Activated CD4-positive, alpha-beta T cell treated with anti-CD3 and anti-CD28 coated beads, Interleukin-10, Interleukin-2, amounts not matched to agents 100 ng/mL and 50 ng/mL, durations not matched to agents 16 hours and 8 hours (primary cell): ENCODE measurements at places on chromosomes 1 and 21.

DNA sequence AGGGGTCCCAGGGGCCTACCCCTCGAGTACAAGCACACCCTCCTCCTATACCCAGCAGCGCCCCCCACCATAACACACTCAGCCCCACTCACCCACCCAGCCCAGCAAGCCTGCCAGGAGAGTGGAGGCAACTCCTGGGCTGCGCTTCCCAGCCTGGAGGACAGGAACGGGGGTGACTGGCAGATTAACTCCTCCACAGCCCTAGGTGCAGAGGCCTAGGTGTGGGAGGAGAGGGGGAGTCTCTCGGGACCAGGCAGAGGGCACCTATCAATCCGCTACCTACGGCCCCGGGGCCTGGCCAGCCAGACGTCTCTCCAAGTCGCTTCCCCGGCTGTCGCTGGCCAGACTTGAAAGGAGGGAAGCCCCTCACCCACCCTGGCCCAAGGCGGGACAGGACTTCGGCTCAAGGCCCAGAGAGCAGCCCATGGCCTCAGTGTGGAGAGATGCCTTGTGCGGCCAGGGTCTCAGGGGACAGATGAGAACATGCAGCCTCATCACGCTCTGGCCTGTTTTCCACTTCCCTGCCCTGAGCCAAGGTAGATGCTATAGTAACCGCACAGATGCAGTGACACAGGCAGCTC is 24.9 kb downstream of the MATN1 start:
- no peak for DNase-seq

- peak; percentile 13 for DNase-seq
Measured at GRCh38 chr1:10917513-10918454, 94.7 kb upstream of the TARDBP start.

- DNase-seq, result peak; percentile 33
Measured at GRCh38 chr1:186183970-186184628, 191.0 kb downstream of the TPR start.

GRCh38 chr1:78607944-78608343 is 12.3 kb upstream of the IFI44L start:
- DNase-seq, result no peak

- no peak for DNase-seq
Measured at GRCh38 chr1:82110366-82111254, 309.9 kb downstream of the ADGRL2 start.

GRCh38 chr1:27542463-27543273 is 52.7 kb upstream of the WASF2 start:
- DNase-seq, result peak; percentile 45

DNA sequence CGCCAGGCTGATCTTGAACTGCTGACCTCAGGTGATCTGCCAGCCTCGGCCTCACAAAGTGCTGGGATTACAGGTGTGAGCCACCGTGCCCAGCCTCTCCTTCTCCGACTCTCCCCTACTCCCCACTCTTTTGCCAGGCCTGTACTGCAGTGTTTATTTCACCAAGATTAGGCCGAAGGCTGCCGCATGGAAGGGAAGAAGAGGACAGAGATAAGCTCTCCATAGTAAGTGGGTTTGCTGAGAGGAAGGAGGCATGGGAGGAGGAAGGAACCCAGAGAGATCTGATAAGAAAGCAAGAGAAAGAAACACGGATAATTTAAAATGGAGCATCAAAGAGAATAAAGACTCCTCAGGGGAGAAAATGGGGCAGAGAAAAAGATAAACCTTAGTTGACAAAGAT is 8.7 kb downstream of the PTCH2 start:
- DNase-seq, result no peak

- DNase-seq, result no peak
Measured at GRCh38 chr1:29798699-29799566, 562.6 kb downstream of the PTPRU start.

DNA sequence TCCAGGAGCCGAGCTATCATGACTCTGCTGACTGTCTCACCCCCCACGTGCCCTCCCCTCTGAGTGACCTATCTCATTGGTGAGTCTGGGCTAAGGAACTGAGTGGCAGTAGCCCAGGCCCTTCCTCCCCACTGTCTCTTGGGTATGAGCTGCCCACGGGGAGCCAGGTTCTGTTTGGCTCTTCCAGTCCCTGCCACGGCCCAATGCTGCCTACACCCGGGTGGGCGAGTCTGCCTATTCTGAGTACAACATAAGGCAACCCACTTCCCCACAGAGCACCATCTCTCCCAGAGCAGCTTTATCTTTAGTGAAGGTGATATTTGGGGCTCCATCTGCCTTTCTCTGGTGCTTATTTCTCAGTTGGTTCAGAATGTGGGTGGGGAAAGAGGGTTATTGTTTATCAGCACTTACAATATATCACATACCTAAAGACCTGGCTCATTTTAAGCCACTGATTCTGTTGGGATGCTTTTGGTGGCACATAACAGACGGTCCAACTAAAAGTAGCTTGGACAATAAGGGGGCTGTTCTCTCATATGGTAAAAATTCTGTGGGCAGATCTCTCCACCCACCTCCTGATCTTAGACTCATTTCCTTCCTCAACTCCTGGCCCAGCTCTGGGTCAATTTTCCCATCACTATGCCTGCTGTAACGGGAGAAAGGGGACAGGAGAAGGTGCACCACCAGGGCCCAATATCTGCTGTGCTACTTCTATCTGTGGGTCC is 27.7 kb upstream of the VWA5B1 start:
- DNase-seq, result no peak

GRCh38 chr1:161013488-161014230 is 7.3 kb downstream of the F11R start:
- peak; percentile 88 for DNase-seq

DNA sequence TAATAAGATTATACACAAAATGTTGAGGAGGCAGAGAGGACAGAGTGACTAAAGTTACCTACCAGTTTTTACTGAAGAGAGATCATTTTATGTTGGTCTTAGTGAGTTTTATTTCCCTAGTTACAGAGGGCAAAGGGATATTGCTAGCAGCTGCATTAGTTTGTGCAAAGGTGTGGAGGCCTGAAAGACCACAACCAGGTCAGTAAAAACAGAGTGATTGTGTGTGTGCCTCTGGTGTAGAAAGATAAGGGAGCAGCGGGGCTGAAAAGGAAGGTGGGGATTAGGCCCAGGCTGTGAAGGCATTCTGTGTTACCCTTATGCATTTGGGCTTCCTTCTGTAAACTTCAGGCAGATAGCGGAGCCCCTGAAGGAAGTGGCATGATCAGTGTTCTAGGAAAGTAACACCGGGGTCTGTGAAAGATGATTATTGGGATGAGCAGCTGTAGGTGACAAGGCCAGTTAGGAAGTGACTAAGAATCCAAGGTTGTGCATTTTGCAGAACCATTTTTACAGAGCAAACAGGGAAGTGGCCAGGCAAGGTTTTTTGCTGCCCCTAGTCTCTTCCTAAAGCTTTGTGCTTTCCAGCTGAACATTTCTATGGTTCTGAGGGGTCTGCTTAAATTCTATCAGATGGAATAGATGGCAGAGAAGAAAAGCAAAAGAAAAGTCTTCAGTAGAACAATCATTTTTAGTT is 3.7 kb downstream of the GADD45A start:
- DNase-seq, result no peak

DNA sequence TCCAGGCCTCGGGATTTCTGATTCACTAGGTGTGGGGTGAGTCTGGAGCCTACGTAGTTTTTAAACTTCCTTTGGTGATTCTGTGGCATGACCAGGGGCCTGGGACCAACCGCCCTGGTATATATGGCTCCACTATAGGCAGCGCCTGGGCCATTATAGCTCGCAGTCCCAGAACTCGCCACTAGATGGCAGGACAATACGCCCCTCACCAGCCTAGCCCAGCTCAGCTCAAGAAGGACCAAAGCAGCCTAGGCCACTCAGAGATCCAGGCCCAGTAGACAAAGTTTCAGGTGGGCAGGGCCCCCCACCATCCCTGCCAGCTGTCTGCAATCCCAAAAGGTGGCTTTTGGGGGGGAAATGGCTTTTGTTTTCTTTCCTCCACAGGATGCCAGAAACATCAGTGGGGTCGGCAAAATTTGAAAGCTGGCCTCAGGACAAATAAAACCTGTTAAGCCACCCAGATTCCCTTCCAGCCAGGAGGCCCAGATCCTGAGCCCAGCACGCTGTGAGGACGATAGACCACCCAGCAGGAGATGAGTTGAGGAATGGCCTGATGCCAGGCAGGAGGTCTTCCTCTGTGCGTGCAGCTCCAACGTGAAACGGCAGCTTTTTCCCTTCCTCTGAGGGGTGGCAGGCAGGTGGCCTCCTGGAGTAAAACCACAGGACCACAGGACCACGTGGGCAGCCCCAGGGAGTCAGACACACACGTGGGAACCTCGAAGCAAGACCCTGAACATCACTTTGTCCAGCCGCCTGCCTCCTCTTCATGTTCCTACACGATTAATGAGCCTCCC is 24.8 kb upstream of the TMEM51 start:
- peak; percentile 76 for DNase-seq

GRCh38 chr1:55007625-55008024 is 8.9 kb downstream of the BSND start:
- DNase-seq, result no peak

- no peak for DNase-seq
Measured at GRCh38 chr1:35340519-35340918, 72.0 kb downstream of the ZMYM4 start.

GRCh38 chr1:230141021-230141648 is 74.1 kb downstream of the GALNT2 start:
- no peak for DNase-seq

DNA sequence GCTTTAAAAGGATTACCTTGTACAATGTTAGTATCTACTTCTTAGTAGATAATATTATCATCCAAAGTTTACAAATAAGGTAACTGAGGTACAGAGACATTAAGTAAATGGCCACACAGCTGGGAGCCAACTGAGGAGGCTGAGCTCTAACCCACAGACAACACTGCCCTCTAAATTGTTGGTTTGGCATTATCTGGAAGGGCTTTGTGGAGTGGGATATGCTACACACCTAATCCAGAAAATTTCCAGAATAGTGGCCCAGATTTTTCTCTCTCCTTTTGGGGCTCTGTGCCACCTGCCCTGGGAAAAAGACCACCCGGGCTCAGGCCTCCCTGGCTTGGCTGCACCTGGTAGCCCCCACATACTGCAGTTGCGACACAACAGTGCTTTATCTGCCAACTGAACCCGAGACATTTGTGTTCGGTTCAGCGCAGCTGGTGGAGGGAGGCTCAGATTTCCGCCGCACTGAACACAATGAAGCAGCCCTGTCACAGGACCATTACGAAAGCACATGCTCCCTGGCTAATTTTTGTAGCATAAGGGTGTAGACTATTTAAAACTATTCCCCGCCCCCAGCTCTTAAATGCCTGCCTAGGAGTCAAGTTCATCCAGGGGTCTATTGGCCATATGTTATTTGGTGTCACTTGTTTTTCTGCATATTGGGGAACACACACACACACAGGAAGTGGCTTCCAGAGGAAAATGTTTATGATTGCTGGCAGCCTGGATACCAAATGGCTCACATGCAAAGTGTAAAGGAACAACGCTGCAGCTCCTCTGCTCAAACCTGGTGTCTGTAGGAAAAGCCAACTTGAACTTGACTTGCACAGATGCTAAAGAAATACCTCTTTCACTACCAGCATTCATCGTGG is 92.3 kb upstream of the ESRRG start:
- DNase-seq, result no peak

- peak; percentile 96 for DNase-seq
Measured at GRCh38 chr1:40449684-40450494, at the start of gene ZFP69B. Gene ZFP69B (plus strand): TSS chr1:40450476. CDS start chr1:40450962, 486 bp downstream.

DNA sequence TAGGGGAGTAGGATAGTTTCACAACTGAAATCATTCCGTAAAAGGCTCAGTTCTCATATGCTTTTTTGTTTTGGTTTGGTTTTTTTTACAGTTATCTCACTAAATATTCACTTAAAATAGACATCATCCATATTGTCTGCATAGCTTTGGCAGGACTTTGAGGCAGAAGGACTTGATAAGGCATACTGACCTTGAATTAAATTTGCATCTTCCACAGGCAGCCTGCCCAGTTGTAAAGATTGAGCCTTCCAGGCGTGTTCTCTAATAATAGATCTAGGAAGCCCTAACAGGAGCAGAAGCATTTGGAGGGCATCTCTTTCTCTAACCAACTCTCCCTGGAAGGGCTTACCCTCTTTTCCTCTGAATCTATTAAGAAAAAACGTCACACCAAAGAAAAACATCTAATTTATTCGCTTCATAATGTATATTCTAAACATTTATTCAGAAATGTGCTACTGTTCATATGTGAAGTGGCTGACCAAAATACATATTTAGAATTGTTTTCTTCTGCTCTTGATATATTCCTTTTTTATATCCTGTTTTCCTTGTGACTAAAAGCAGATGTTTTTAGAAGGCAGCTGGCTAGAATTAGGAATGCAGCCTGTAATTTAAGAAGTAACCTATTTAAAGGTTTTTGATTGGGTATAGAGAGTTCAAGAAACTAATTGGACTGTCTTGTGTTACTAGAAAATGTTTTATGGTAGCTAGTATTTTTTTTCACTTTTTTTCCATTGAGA is 20.2 kb downstream of the DESI2 start:
- no peak for DNase-seq

DNA sequence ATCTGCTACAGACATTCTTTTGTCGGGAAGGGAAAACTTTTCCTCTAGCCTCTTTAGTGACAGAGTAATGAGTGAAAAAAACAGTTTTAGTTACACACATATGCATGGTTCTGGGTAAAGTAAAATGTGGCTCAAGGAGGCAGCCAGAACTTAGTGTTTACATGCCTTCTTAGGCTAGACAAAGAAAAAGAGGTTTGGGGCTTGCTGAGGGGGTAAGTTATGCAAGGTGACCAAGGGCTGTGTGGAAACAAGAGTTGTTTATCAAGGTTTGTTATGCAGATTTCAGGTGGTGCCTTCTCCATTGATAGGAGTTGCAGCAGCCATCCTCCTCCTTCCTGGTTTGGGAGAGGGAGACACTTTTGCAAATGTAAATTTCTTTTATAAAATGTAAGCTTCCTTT is 66.5 kb upstream of the RAB3GAP2 start:
- DNase-seq, result no peak

DNA sequence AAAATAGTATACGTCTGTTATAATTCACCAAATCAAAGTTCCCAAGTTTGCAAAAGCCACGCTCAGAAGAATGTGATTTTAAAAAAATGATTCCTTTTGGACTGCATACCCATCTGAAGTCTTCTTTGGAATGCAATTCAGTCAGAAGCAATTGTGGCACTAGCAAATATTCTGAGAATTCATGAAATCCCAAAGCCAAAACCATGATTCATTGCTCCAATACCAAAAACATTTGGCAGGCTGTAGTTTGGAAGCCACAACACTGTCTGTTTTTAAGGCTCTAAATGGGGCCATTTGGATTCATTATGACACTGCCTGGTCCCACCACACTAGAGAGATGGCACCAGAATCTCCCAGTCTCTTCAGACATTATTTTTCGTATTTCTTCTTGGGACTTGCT is 21.8 kb upstream of the LRRC53 start:
- no peak for DNase-seq

GRCh38 chr1:247386687-247387086 is 29.3 kb upstream of the NLRP3 start:
- DNase-seq, result no peak

GRCh38 chr1:158058237-158058985 is 65.0 kb downstream of the KIRREL1 start:
- DNase-seq, result no peak

- DNase-seq, result no peak
Measured at GRCh38 chr1:168894397-168894903, 165.4 kb upstream of the DPT start.

- DNase-seq, result no peak
Measured at GRCh38 chr1:178613271-178613945, 100.5 kb downstream of the TEX35 start.

- DNase-seq, result no peak
Measured at GRCh38 chr1:160247053-160247452, 15.3 kb downstream of the DCAF8 start.

- peak; percentile 38 for DNase-seq
Measured at GRCh38 chr1:221689138-221689537, 52.8 kb downstream of the DUSP10 start.

- DNase-seq, result no peak
Measured at GRCh38 chr1:18527514-18527913, 46.8 kb downstream of the KLHDC7A start.
